CD8-positive, alpha-beta memory T cell (primary cell): ENCODE measurements at places on chromosomes 1 and 21. TPM values are rescaled to one million over a fixed set of nuclear protein-coding genes. Genes with fewer than 3 reads are reported as not detected.

Gene CA6
- 1.2 TPM for total RNA-seq

Gene IGSF3
- total RNA-seq, result 1.8 TPM

Gene ARHGEF19
- total RNA-seq, result 7.8 TPM

Gene KCNA2
- 0.24 TPM for total RNA-seq

Gene CDC42BPA
- 0.72 TPM for total RNA-seq

Gene C1orf105
- not detected for total RNA-seq

Gene SF3B4
- 111 TPM for total RNA-seq

Gene TUFT1
- total RNA-seq, result 2.0 TPM

Gene MORC3
- total RNA-seq, result 23.0 TPM

- no peaks in the 10 kb centered on the region for H3K36me3 ChIP-seq
- H3K27ac ChIP-seq, result no peak overlapping the region
- no peaks in the 10 kb centered on the region for H3K27me3 ChIP-seq
- no peak for DNase-seq
These were observed 65.9 kb upstream of the SIPA1L2 start for GRCh38 chr1:232695621-232696385.

- no peak overlapping the region for H3K4me3 ChIP-seq
- H3K27me3 ChIP-seq, result no peaks in the 10 kb centered on the region
- no peaks in the 10 kb centered on the region for H3K36me3 ChIP-seq
- no peak for DNase-seq
- H3K4me1 ChIP-seq, result no peaks in the 10 kb centered on the region
These were observed 20.6 kb downstream of the NIBAN1 start for GRCh38 chr1:184953600-184954219.

DNA sequence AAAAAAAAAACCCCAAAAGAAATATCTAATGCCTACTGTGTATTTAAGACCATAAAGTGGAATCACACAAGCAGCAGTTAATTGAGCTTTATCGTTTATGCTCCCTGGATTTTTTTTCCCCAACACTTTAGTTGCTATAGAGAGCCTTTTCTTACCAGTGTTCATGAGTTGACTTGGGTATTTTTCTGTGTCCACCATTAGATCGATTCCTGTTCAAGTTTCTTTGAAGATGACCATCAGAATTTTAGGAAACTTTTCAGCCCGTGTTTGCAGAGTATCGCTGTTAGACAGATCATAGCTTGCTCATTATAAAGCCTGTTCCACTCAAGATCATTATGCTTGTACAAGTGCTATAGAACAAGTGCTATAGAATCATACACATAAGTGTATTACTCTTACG, 1.5 kb downstream of the RALGPS2 start:
- H3K27ac ChIP-seq, result peak overlapping the region; percentile 17
- peaks cover 8% of the 10 kb centered on the region for H3K4me1 ChIP-seq
- no peaks in the 10 kb centered on the region for H3K27me3 ChIP-seq

GRCh38 chr1:208437401-208437800, 193.2 kb upstream of the PLXNA2 start:
- no peak overlapping the region for H3K27ac ChIP-seq
- H3K4me3 ChIP-seq, result no peak overlapping the region
- no peak for DNase-seq

- peaks cover 4% of the 10 kb centered on the region for H3K27me3 ChIP-seq
- no peak overlapping the region for H3K27ac ChIP-seq
- H3K36me3 ChIP-seq, result no peaks in the 10 kb centered on the region
These were observed 2.3 kb upstream of the JAM2 start for GRCh38 chr21:25636727-25637126.

GRCh38 chr1:37561133-37562132, 4.7 kb downstream of the DNALI1 start:
- H3K4me1 ChIP-seq, result no peaks in the 10 kb centered on the region
- H3K27me3 ChIP-seq, result no peaks in the 10 kb centered on the region
- peaks cover 13% of the 10 kb centered on the region for H3K36me3 ChIP-seq
- no peak overlapping the region for H3K27ac ChIP-seq
- DNase-seq, result peak; percentile 6

GRCh38 chr21:31011412-31011811, 26.9 kb downstream of the KRTAP19-8 start:
- H3K36me3 ChIP-seq, result no peaks in the 10 kb centered on the region
- no peak for DNase-seq
- no peak overlapping the region for H3K4me3 ChIP-seq
- H3K4me1 ChIP-seq, result peaks cover 15% of the 10 kb centered on the region
- H3K27ac ChIP-seq, result no peak overlapping the region
- no peaks in the 10 kb centered on the region for H3K27me3 ChIP-seq

GRCh38 chr21:41110161-41110560, 57.8 kb upstream of the BACE2 start:
- no peak for DNase-seq
- H3K4me1 ChIP-seq, result peaks cover 14% of the 10 kb centered on the region
- no peak overlapping the region for H3K4me3 ChIP-seq

- no peak overlapping the region for H3K4me3 ChIP-seq
- peaks cover 5% of the 10 kb centered on the region for H3K27me3 ChIP-seq
- H3K27ac ChIP-seq, result no peak overlapping the region
- no peaks in the 10 kb centered on the region for H3K4me1 ChIP-seq
- no peak for DNase-seq
These were observed 198.7 kb downstream of the KCNJ6 start for GRCh38 chr21:37717534-37717933.

- DNase-seq, result no peak
- no peaks in the 10 kb centered on the region for H3K36me3 ChIP-seq
- no peak overlapping the region for H3K27ac ChIP-seq
- no peak overlapping the region for H3K4me3 ChIP-seq
These were observed 6.9 kb upstream of the IGFN1 start for GRCh38 chr1:201183753-201184152.

GRCh38 chr21:34670962-34671348, 2.2 kb downstream of the CLIC6 start:
- H3K36me3 ChIP-seq, result no peaks in the 10 kb centered on the region
- no peak overlapping the region for H3K4me3 ChIP-seq
- H3K4me1 ChIP-seq, result peaks cover 10% of the 10 kb centered on the region
- peaks cover 6% of the 10 kb centered on the region for H3K27me3 ChIP-seq

- H3K4me3 ChIP-seq, result no peak overlapping the region
- no peak for DNase-seq
- H3K4me1 ChIP-seq, result peaks cover 10% of the 10 kb centered on the region
These were observed 28.1 kb downstream of the TENT5C start for GRCh38 chr1:117633936-117634335.

DNA sequence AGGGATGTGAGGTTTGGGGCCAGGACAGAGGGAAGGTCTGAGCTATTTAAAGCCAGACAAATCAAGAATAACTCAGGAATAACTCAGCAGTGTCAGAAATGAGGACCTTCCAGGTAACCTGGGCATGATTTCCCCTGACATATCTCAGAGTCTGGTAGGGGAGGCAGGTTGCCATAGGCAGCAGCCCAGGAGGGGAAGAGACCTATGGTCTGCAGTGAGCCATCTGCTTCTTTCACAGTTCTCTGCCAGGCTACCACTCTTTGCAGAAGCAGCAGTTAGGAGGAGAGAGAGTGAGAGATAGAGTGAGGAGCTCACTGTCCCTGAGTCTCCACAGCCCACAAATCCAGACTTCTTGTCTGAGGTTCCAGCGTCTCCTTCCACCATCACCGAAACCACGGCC, 6.3 kb upstream of the VSIG8 start:
- no peaks in the 10 kb centered on the region for H3K36me3 ChIP-seq
- no peak overlapping the region for H3K4me3 ChIP-seq
- H3K4me1 ChIP-seq, result peaks cover 14% of the 10 kb centered on the region
- DNase-seq, result no peak

DNA sequence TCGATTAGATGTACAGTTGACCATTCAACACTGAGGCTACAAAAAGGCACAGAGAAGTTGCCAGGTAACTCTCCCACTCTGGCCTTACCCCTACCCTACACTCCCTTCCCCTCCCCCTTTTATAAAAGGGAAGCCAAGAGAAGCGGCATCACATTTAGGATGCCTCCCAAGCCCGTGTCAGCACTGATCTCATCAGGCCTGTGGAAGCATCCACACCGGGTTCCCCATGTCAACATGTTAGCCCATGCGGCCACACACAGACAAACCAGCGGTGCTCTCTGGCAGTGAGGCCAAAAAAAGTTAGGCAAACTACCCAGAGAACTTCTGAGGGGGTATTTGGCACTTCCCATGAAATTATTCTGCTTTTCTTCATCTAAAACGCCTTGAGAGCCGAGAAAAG, 29.9 kb downstream of the BCAR3 start:
- no peaks in the 10 kb centered on the region for H3K4me1 ChIP-seq
- H3K27me3 ChIP-seq, result no peaks in the 10 kb centered on the region
- H3K27ac ChIP-seq, result no peak overlapping the region
- H3K36me3 ChIP-seq, result no peaks in the 10 kb centered on the region
